Right ventricle myocardium superior (tissue), 1 donor: ENCODE measurements at places on chromosomes 3 and 15. TPM values are rescaled to one million over a fixed set of nuclear protein-coding genes. Genes with fewer than 3 reads are reported as not detected.

The SLC6A1 gene
- total RNA-seq, result 0.73 TPM

The PSTPIP1 gene
- 5.0 TPM for total RNA-seq

The ADPRH gene
- total RNA-seq, result 12.2 TPM

The CSTA gene
- total RNA-seq, result 0.73 TPM

GRCh38 chr3:57544181-57545125 is at the start of gene DNAH12:
TSS of gene DNAH12 (minus strand) at chr3:57544344. CDS start at chr3:57542870, 1,474 bp downstream.
- DNase-seq, result no peak

GRCh38 chr3:183884427-183885296 is at the start of gene PARL:
TSS of gene PARL (minus strand) at chr3:183884880. CDS start at chr3:183884846, 34 bp downstream.
- DNase-seq, result peak; percentile 98

DNA sequence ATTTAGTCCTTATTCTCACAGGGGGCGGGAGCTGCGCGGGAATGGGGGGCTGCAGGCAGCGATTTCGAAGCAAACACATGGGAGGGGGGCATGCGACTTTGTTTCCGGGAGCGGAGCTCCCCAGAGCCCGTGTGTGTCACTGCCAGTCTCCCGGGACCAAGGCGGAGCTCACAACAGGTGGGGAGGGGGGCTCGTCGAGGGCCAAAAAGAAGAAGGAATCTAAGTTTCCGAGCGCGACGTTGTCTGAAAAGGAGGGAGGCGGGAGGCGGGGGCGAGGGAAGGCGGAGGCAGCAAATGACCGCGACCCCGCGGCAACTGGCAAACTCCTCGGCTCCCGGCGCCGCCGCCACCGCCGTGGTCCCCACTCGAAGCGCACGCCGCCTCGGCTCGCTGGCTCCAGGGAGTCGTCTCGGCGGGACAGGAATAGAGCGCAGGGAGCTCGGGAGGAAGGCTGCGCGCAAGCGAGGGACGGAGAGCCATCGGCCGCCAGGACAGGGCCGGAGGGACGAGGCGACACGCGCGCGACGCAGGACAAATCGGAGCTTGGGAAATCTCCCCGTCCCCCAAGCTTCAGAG is 1.4 kb downstream of the FOXP1 start:
- peak; percentile 76 for DNase-seq

DNA sequence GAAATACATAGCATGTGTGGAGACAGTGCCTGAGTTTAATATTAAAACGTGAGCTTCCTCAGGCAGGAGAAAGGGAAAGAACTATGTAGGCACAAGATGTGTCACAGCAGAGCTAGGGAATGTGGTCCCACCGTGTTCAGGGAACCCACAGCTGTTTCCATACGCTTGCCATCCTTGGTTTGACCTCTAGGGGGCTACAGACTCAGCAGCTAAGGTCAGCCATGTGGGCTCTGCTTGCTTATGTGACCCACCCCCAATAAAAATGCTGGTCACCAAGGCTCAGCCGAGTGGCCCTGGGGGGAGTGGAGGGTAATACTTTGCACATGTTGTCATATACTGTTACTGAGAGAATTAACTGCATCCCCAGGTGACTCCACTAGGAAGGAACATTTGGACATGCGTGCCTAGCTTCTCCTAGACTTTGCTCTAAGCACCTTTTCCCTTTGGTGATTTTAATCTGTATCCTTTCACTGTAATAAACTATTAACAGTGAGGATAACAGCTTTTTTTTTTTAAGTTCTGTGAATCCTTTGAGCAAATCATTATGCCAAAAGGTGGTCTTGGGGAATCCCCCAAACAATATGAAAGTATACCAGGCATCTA is 3.3 kb downstream of the TUBGCP5 start:
- no peak for DNase-seq

- no peak for DNase-seq
These were observed 10.3 kb downstream of the PDZRN3 start for GRCh38 chr3:73614419-73614818.

DNA sequence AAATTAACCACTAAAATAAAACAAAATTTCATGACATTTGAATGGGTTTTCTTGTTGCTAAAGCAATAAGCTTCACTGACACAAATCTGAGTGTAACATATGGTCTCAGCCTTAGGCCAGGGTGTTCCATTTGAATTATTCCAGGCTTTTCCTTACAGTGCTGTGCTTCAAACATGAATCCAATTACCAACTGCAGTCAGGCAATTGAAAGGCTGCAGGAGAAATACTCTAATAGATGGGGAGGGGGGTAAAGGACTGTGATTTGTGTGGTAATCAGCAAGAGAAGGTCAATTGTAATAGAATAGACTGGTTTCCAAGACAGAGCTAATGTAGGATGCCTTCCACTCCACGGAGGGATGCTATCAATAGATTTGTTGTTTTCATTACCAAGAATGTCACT is 466.7 kb downstream of the C3orf38 start:
- no peak for DNase-seq

GRCh38 chr3:28290863-28291300 is 49.5 kb downstream of the CMC1 start:
- DNase-seq, result no peak

DNA sequence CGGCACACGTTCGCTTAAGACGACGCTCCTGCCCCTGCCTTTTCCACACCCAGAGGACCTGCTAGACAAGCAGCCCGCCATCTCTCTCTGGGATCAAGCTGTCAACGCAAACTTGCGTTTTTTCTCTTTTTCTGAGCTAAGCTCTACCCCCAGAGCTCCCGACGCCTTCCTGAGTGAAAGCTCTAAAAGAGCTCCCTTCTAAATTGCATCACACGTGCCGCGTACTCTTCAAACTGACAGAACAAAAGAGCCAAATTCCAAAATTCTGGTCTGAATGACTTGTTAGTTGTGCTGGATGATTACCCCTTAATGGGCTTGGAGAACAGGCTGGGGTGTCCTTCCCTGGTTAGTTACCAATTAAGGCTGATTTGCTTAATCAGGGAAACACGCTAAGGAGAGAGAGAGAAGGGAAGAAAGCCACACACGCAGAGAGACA is 81.2 kb downstream of the MDFIC2 start:
- no peak for DNase-seq

DNA sequence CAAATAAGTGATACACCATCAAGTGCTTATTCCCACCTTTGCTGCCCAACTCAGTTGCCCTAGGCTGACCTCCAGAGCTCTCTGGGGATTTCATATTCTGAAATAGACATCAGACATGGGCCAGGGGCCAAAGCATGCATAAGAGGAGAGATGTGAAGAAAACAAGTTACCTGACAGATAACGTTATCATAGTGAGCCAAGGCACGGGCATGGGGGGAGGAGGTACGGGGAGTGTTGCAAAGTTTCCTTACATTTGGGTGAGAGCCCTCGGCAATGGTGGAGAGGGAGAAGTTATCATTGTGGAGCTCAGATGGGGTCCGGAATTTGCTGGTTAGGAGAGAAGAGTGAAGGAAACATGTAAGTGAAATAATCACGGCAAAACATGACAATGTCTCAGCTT is 9.8 kb downstream of the CSPG5 start:
- DNase-seq, result no peak

DNA sequence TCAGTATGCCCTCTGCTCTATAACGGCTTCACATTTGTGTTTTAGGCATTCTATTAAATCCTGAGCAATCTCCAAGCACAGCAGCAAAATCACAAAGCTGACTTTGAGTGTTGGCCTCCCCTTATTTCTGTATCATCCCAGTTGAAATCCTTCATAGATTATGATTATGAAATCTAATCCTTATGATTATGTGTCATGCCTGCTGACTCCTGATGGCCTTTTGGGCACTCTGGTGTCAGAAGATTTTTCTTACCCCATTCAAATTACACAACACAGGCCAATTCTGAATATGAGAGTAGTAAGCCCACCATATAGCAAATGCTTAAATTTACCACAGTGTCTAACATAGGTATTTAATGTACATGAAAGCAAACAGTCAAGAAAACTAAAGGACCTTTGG is 34.3 kb downstream of the CDV3 start:
- DNase-seq, result no peak
